Naive thymus-derived CD8-positive, alpha-beta T cell (primary cell): ENCODE measurements at places on chromosomes 1 and 21. TPM values are rescaled to one million over a fixed set of nuclear protein-coding genes. Genes with fewer than 3 reads are reported as not detected.

DNA sequence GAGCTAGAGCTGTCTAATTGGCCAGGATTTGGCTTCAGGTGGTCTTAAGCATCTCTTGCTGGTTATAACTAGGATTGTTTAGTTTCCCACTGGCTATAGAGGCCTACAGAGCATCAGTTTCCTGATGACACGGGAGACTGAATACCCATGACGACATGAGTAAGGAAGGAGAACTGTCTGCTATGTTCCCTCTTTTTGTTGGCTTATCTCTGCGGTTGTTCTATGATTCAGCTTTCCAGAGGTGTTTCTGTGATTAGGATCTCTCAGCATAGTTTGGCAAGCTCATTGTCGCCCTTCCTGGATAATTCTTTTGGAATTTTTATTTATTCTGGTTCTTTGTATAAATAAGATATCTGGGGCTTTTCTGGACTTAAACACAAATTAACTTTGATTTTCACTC is 163.4 kb downstream of the OLFM3 start:
- no peaks in the 10 kb centered on the region for H3K36me3 ChIP-seq
- no peaks in the 10 kb centered on the region for H3K4me1 ChIP-seq
- no peaks in the 10 kb centered on the region for H3K27me3 ChIP-seq
- DNase-seq, result no peak
- no peak overlapping the region for H3K27ac ChIP-seq

The KCNH1 gene
- not detected for total RNA-seq

GRCh38 chr1:28437924-28438699 is 67.7 kb upstream of the RCC1 start:
- no peak overlapping the region for H3K4me3 ChIP-seq
- peaks cover 4% of the 10 kb centered on the region for H3K4me1 ChIP-seq
- H3K36me3 ChIP-seq, result peaks cover 11% of the 10 kb centered on the region
- no peak for DNase-seq
- no peaks in the 10 kb centered on the region for H3K27me3 ChIP-seq

DNA sequence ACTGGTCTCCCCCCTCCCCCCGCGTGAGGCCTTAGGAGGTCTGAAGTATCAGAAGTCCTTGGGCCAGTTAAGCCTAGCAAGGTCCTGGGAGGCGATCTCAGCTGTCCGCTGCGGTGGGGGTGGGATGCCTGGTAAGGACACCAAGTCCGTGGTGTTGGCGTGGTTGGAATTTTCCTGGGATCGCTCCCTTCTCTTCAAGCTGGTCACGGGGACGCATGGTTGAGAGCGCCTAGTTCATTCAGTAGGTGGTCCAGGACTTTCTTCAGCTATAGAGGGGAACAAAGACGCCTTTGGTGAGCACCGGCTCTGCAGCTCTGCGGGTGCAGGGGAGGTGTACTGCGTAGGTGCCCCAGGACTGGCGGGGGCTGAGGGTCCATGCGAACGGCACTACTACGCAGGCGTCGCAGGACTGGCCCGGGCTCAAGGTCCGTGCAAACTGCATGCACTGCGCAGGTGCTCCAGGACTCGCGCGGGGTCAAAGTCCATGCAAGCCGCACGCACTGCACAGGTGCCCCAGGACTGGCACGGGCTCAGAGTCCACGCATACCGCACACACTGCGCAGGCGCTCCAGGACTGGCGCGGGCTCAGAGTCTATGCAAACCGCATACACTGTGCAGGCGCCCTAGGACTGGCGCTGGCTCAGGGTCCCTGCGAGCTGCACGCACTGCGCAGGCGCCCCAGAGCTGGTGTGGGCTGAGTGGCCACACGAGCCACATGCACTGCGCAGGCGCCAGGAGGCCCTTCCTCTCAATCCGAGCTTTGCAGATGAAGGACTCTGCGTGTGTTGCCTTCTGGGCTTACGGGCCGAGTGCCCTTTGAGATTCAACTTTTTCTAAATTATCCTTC is 36.6 kb upstream of the HMGN1 start:
- peak overlapping the region; percentile 84 for H3K27ac ChIP-seq
- DNase-seq, result peak; percentile 25
- no peaks in the 10 kb centered on the region for H3K27me3 ChIP-seq
- peak overlapping the region; percentile 75 for H3K4me3 ChIP-seq
- H3K4me1 ChIP-seq, result peaks cover 46% of the 10 kb centered on the region

DNA sequence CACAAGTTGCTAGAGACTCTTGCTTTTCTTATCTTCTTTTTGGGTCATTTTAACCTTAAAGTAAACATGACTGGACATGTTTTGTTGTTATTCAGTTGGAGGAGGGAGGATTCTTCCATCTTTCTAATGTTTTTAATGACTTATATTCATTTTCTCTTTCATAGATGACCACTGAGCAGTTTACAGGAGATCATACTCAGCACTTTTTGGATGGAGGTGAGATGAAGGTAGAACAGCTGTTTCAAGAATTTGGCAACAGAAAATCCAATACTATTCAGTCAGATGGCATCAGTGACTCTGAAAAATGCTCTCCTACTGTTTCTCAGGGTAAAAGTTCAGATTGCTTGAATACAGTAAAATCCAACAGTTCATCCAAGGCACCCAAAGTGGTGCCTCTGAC is 11.9 kb downstream of the DYRK3 start:
- H3K4me1 ChIP-seq, result no peaks in the 10 kb centered on the region
- no peak overlapping the region for H3K4me3 ChIP-seq
- H3K27me3 ChIP-seq, result no peaks in the 10 kb centered on the region
- H3K27ac ChIP-seq, result no peak overlapping the region
- H3K36me3 ChIP-seq, result no peaks in the 10 kb centered on the region

The GJB5 gene
- total RNA-seq, result not detected

The LDLRAD1 gene
- not detected for total RNA-seq

The CCDC185 gene
- not detected for total RNA-seq

- no peak overlapping the region for H3K4me3 ChIP-seq
- no peak for DNase-seq
- H3K27me3 ChIP-seq, result no peaks in the 10 kb centered on the region
- no peak overlapping the region for H3K27ac ChIP-seq
- no peaks in the 10 kb centered on the region for H3K36me3 ChIP-seq
- peaks cover 11% of the 10 kb centered on the region for H3K4me1 ChIP-seq
Observed at GRCh38 chr1:155990005-155990739, 11.8 kb upstream of the ARHGEF2 start.

- no peak overlapping the region for H3K4me3 ChIP-seq
- H3K27ac ChIP-seq, result peak overlapping the region; percentile 67
Observed at GRCh38 chr1:91572044-91572443, 71.4 kb downstream of the CDC7 start.

- peaks cover 8% of the 10 kb centered on the region for H3K4me1 ChIP-seq
- no peaks in the 10 kb centered on the region for H3K27me3 ChIP-seq
- DNase-seq, result no peak
- peaks cover 11% of the 10 kb centered on the region for H3K36me3 ChIP-seq
- H3K4me3 ChIP-seq, result no peak overlapping the region
- no peak overlapping the region for H3K27ac ChIP-seq
Observed at GRCh38 chr1:77292551-77292950, 10.7 kb downstream of the AK5 start.

DNA sequence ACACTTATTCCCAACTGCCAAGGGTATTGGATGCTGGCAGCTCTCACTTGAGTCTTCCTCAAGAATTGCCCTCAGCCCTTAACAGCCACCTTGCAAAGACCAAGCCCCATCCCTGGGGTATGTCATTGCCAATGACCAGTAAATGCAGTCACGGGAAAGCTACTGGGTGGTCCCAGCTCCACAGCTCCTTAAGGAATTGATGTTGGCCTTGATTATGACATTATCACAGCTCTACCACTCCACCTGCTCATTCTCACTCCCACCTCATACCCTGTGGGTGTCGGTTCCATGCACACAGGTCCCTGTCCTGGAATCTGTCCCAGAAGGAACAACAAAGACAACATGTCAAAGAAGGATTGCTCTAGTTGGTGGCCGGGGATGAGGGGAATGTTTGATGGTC is 60.5 kb upstream of the GJB5 start:
- H3K36me3 ChIP-seq, result no peaks in the 10 kb centered on the region
- H3K4me1 ChIP-seq, result no peaks in the 10 kb centered on the region
- H3K27ac ChIP-seq, result no peak overlapping the region
- H3K4me3 ChIP-seq, result no peak overlapping the region
- DNase-seq, result no peak

The RAVER2 gene
- 5.8 TPM for total RNA-seq

DNA sequence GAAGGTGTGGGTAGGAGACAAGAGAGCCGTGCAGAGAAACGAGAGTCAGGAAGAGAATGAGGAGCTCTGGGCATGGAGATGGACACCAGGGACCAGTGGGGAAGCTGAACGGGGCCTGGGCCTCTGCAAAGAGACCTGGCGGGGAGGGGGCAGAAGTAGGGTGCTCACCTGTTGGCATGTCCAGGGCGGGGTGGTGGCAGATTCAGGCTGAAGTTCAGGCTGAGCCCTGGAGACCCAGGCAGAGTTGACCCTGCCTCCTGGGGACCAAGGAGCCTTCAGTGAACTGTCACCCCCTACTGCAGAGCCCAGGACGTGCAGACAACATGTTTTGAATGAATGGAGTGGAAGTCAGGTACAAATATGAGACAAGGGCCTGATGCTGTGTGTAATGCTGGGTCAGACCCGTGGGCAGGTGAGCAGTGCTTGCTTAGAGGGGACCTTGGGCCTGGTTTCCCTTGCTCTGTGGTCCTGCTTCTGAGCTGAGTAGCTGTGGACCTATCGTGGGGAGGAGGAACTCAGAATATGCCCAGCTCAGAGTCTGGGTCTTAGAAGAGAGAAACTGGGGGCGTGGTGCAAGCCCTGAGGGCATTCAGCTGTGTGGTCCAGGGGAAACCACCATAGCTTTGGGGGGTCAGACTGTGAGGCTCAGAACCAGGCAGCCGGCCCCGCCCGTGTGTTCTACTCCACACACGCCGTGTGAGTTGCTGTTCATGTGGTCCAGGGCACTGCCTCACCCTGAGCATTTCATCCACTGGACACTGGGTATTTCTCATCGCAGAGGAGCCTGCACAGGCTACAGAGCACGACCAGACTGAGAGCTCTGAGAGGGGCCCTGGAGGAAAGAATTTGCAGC is 21.3 kb upstream of the UMODL1 start:
- no peak for DNase-seq
- no peak overlapping the region for H3K27ac ChIP-seq
- H3K36me3 ChIP-seq, result no peaks in the 10 kb centered on the region
- H3K4me3 ChIP-seq, result no peak overlapping the region
- H3K4me1 ChIP-seq, result peaks cover 10% of the 10 kb centered on the region

DNA sequence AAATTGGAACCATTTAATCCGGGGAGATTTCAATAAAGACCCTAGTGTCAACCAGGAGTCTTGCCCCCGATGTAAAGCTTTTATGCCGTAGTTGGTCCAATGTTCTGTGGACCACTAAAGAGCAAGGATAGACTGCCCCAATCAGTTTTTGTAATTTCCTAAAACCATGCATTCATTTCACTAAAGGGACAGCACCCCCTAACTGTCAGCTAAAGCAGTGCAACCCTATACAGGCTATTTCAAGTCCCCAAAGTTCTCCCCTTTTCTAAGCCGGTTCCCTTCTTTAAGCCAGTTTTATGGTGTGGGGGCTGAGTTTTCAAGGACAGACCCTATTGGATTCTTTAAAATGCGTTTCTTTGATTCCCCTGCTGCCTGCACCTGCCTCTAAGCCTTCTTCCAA is 12.7 kb upstream of the PDPN start:
- no peak overlapping the region for H3K4me3 ChIP-seq
- no peaks in the 10 kb centered on the region for H3K4me1 ChIP-seq
- no peak overlapping the region for H3K27ac ChIP-seq
- no peak for DNase-seq

GRCh38 chr1:21651214-21652042 is 17.7 kb downstream of the RAP1GAP start:
- peaks cover 31% of the 10 kb centered on the region for H3K27me3 ChIP-seq
- DNase-seq, result peak; percentile 8
- H3K27ac ChIP-seq, result no peak overlapping the region
- peak overlapping the region; percentile 86 for H3K4me3 ChIP-seq

The PPM1J gene
- total RNA-seq, result not detected

GRCh38 chr1:1185101-1185765 is 11.6 kb downstream of the TTLL10 start:
- no peak overlapping the region for H3K27ac ChIP-seq
- H3K27me3 ChIP-seq, result peaks cover 12% of the 10 kb centered on the region
- H3K36me3 ChIP-seq, result no peaks in the 10 kb centered on the region
- no peak for DNase-seq
- no peak overlapping the region for H3K4me3 ChIP-seq
- H3K4me1 ChIP-seq, result peaks cover 15% of the 10 kb centered on the region

GRCh38 chr1:34696981-34697380 is 57.9 kb upstream of the GJB5 start:
- H3K36me3 ChIP-seq, result no peaks in the 10 kb centered on the region
- no peak for DNase-seq
- no peaks in the 10 kb centered on the region for H3K4me1 ChIP-seq

DNA sequence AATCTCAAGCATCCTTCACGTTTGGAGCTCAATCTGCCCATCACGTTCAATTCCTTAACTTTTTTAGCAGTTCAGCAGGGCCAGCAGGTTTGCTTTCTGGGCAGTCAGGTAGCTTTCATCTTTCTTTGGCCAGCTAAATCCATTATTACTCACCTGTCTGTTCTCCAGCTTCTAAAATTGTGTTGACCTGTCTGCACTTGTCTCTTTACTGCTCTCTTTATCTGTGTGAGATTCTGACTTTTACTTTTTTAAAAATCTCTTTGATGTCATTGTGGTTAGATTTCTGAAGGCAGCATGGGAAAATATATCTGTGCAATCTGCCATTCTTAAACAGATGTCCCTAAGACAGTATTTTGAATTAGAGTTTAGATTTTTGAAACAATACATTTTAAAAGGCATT is 24.9 kb upstream of the CYYR1 start:
- H3K27ac ChIP-seq, result no peak overlapping the region
- no peak overlapping the region for H3K4me3 ChIP-seq
- no peaks in the 10 kb centered on the region for H3K36me3 ChIP-seq
- DNase-seq, result no peak

DNA sequence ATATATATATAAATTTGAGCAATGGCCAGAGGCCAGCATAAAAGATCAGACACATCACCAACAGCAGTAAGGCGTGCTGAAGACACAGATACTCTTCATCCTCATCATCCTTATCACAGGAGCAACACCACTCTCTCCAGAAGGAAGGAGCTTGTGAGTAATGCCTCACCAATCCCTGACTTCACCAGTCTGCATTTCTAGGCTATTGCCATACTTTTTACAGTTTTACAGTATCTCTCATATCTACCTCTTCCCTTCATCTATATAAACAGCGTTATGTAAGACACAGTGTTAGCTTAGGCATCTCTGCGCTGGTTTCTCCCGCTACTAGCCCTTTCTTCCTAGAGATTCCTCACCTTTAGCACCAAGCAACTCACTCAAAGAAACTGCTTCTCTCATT is 2.4 kb upstream of the ABL2 start:
- H3K27ac ChIP-seq, result peak overlapping the region; percentile 45
- H3K4me1 ChIP-seq, result peaks cover 28% of the 10 kb centered on the region
- no peaks in the 10 kb centered on the region for H3K27me3 ChIP-seq
- H3K4me3 ChIP-seq, result no peak overlapping the region
